ENCODE measurements at places on chromosomes 11 and 22.

GRCh38 chr11:85647078-85647477, 689 bp upstream of the TMEM126A start:
- no peak for DNase-seq

GRCh38 chr11:61046833-61047232, 55.5 kb upstream of the CD5 start:
- no peak for DNase-seq

DNA sequence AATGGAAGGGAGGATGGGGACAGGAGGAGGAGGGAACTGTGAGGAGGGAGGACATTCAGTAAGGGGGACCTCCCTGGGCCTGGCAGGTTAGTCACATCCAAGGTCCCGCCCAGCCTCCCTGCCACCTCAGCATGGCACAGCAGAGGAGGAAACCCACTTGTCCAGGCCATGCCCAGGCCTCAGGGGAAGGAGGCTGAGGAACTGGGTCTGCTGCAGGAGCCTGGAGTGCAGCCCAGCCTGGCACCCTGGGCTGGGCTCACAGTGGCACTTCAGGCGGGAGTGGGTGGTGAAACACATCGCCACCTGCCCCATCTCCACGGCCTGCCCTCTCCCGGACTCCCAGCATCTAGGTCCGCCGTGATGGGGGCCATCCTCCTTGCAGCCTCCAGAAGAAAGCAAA, 17.2 kb upstream of the KLHL35 start:
- DNase-seq = no peak

DNA sequence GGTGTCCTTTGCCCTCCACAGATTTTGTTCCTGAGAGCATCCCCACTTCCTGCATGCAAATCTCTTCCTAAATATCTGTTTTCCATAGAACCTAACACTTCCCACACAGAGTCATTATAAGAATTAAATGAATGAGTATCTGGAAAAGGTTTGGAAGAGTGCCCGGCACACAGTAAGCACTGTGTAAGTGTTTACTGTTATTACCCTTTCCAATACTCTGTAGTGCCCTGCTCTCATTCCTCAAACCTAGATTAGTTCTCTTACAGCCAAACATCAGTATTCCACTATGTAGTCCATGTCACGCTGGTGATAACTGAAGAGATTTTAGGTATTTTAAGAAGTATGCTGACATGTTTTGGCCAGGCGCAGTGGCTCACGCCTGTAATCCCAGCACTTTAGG, 57.3 kb upstream of the PHF21A start:
- no peak for DNase-seq

GRCh38 chr22:41401781-41402648, 20.3 kb downstream of the TEF start:
- peak; percentile 57 for DNase-seq

DNA sequence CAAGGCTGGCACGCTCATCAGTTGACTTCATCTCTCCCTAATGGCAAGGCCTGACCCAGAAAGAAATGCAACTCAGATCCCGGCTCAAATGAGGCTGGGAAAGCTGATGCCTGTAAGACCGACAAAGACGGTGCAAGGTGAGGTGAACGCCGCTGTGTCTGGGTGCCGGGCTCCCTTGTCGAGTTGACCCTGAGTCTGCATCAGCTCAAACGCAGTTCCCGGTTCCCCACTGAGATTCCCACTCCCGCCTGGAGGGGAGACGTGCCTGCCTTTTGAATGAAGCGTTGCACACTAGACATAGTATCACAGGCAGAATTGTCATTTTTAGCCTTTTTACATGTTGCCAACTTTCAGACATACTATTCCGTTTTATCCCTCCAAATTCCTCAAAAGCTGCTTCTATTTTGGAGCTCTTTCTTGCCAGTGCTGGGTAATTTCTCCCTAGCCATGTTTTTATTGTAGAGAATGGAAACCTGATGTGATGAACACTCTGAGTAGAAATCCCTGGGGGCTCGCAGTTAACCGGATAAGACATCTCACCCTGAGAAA, 831 bp upstream of the TP53AIP1 start:
- no peak for DNase-seq

DNA sequence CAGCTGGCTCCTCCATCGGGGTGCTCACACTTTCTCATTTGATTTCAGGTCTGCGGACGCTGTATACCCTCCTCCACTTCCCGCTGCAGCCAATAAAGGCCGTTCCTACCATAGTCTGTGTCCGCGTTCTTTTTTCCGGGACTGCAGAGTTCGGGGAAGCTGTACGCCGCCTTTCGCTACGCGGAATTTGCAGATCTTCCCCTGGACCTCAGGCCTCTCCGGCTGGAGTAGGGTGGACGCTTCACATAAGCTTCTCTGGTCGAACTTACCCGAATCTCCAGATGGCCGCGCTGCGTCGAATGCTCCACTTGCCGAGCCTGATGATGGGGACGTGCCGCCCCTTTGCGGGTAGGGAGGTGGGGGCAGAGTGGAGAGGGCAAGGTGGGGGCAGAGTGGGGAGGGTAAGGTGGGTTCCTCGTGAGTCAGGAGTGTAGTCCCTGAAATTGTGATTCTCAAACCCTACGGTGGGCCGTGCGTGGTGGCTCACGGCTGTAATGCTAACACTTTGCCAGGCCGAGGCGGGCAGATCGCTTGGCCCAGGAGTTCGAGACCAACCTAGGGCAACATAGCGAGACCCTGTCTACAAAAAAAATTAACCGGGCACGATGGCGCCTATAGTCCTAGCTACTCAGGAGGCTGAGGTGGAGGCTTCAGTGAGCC, 617 bp downstream of the CSKMT start:
- DNase-seq = peak; percentile 62

GRCh38 chr22:20563941-20564371, 56.5 kb downstream of the MED15 start:
- no peak for DNase-seq

- peak; percentile 71 for DNase-seq
These were observed at the start of gene PLA2G3 for GRCh38 chr22:31139866-31140716. Gene PLA2G3 (minus strand): TSS chr22:31140508. CDS start chr22:31140354, 154 bp downstream.

DNA sequence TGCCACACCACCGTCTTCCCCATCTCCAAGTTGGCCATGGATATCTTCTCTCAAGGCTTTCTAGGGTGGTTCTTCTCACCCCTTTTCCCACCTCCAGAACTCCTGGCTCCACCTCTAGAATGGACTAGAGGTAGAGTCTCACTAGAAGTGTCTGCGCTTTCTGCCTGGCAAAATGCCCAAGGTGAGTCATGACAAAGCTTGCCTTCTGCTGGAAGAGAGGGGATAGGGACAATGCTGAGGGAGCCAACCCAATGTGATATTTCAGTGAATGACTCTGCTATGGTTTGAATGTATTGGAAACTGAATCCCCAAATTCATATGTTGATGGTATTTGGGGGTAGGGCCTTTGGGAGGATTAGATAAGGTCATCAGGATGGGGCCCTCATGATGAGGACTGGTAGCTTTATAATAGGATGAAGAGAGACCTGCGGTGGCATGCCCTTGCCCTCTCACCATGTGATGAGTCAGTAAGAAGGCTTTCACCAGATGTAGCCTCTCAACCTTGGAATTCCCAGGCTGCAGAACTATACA, 4.1 kb upstream of the CD82 start:
- no peak for DNase-seq

- no peak for DNase-seq
These were observed 69.1 kb upstream of the APOA1 start for GRCh38 chr11:116906479-116906878.

- DNase-seq = no peak
These were observed 312.9 kb downstream of the CNTN5 start for GRCh38 chr11:99333621-99334020.

Measured in NCI-H1092 (cell line).